Bronchial epithelial cell (primary cell): ENCODE measurements at places on chromosomes 12 and 14. TPM values are rescaled to one million over a fixed set of nuclear protein-coding genes. Genes with fewer than 3 reads are reported as not detected.

The SERPINA10 gene
- not detected in 2 replicates for total RNA-seq

The PIK3C2G gene
- total RNA-seq, result 0.26 and 1.0 TPM in 2 replicates

The ANKRD33 gene
- not detected in 2 replicates for total RNA-seq

The CLEC14A gene
- total RNA-seq, result not detected in 2 replicates

The GPR68 gene
- total RNA-seq, result 0.77 and 1.8 TPM in 2 replicates

The KMT2D gene
- 24.0 and 25.6 TPM in 2 replicates for total RNA-seq

The IAPP gene
- not detected in 2 replicates for total RNA-seq

DNA sequence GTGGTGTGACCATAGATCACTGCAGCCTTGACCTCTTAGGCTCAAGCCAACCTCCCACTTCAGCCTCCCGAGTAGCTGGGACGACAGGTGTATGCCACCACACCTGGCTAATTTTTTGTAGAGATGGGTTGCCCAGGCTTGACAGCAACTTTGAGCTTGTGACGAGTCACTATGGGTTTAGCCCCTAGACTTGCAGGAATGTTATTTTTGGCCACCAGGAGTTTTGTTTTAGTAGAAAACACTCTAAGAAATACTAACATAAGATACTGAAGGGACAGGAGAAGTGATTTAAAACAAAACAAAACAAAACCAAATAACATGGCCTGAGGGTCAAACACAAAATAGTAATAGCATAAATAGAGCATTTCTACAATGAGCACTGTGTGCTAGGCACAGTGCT is 26.4 kb downstream of the SETD3 start:
- no peak for DNase-seq

DNA sequence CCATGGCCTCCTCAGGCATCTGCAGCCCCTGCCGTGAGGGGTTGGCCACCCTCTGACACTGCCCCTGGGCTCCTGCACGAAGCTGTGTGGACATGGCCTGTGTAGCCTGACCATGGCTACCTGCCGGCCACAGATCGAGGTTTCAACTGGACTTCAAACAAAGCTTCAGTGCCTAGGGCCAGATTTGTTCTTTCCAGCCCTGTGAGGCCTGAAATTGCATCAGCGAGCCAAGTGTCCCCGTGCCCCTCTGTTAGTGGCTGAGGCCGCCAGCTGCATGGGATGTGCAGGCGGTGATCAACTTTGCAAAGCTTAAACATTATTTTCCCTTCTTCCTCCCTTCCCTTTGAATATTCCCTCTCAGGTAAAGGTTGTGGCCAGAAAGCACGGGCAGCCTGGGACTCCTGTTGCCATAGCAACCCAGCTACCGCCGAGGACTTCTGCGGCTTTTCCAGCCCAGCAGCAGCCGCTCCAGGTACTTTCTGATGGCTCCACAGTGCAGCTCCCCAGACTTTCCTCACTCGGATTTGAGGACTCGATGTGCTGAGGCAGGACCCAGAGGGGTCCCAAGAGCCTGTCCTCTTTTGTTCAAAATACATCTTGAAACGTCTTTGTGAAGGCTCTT is 35.8 kb downstream of the DDX51 start:
- no peak for DNase-seq

DNA sequence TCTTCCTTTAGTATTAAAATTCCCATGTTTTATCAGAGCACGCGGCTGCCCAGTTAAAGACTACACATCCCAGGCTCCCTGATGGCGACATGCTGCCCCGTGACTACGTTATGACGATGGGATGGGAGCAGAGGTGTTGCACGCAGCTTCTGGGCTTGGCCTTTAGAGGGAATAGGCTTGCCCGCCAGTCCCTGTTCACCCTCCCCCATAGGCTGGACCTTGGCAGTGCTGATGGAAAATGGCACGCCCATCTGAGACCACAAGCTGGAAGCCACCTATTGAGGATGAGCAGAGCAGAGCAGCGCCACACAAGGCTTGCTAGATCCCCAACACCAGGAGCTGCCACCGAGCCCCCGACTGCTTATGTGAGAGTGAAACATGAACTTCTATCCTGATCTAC is 24.7 kb downstream of the TTC7B start:
- DNase-seq, result no peak

- DNase-seq, result no peak
These were observed 8.5 kb upstream of the FKBP11 start for GRCh38 chr12:48933664-48934311.

DNA sequence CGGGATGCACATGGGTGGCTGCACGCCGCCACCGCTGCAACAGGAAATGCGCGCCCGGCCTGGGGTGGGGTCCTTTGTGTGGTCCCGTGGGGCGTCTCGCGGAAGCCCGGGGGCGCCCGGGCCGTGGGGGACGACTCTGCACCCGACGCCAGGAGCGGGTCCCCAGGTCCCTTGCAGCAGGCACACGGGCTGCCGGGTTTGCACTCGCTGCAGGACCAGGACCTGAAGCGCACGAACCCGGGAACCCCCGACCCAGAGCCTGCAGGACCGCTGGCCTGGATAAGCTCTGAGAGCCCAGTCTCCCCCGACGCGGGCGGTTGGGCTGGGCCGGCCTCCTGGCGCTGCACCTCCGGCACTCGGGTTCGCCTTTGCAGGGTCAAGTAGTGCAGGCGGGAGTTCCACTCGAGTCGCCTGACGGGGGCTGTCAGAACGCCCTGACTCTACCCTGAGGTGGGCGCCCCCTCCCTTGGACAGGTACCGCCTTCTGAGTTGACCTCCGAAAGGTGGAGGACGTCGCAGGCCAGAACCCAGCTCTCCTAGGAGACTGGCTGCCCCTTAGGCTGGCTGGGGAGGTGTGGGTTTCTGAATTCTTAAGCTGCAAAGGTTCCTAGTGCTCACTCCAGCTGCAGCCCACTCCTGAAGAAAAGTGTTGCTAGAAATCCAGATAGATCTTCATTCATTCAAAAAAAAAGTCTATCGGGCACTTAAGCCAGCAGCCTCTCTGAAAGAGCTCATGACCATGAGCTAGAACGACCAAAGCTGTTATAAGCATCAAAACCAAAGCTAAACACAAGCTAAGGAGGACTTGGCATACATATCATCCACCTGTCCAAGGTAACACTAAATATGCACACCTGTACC is 68.0 kb downstream of the RNF34 start:
- no peak for DNase-seq

GRCh38 chr12:79347866-79348265 is 342.9 kb downstream of the PAWR start:
- no peak for DNase-seq
